Activated CD8-positive, alpha-beta T cell treated with anti-CD3 and anti-CD28 coated beads, Interleukin-2, amount 10 ng/mL, durations not matched to agents 7 days and 5 days (primary cell): ENCODE measurements at places on chromosomes 13 and 19.
A peak's percentile ranks its signal among the peaks of the same experiment; 100 is the strongest.

GRCh38 chr19:34832581-34833112, 59.6 kb upstream of the ZNF599 start:
- DNase-seq = no peak

DNA sequence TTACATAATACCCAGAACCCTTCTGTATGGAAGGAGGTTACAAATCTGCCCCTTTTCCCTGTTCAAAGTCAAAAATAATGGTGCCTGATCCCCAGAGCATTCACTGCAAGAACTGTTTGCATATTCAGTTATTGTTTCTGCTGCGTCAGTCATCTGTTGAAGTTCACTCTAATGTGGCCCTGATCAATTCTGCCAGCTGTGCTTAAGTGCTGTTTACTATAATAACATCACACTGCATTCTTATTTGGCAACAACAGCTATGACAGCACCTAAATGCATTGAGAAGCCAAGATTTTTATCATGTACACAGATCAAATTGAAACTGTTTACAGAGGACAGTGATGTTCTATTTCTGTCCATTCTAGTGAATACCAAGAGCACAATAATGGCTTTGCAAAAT, 115.9 kb downstream of the DACH1 start:
- DNase-seq = no peak

DNA sequence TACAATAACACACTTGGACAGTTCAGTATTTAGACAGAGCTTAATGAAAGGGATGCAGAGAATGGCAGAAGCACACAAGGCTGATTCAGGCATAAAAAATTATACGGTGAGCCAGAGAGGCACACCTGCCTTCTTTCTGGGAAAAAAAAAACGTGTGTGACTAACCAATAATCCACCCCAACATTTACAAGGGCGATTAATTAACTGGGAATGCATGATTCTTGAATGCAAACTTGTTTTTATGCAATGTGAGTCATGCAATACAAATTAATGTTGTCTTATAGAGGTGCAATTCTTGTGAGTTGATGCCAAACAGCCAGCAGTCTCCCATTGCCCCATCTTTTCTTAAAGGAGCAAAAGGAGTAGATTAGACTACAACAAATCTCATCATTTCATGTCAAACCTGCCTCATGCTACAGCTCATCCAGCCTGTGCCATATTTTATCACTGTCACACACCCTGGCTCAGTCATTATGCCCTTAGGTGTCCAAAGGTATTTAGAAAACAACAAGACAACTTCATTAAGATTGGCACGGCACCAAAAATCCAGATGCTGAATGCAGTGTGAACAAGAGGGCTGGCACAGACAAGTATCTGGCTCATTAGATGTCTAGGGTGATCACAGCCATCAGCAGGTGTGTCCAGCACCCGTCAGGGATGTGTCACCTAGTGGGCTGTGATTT, 721.1 kb downstream of the EFNB2 start:
- DNase-seq = no peak

DNA sequence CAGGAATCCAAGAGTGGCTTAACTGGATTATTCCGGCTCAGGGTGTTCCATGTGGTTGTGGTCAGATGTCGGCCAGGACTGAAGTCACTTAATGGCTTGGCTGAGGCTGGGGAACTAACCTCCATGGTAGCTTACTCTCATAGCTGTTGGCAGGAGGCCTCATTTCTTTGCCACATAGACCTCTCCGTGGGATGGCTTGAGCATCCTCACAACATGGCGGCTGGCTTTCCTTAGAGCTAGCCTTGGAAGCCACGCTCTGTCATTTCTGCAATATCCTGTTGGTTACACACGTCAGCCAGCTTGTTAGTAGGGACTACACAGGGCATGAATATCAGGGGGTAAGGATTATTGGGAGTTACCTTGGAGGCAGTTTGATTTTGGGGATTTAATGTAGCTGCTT, 5.1 kb downstream of the CRX start:
- no peak for DNase-seq

GRCh38 chr19:950352-951066, 24.7 kb downstream of the ARID3A start:
- DNase-seq = no peak

GRCh38 chr13:34577051-34577450, 365.0 kb upstream of the NBEA start:
- DNase-seq = no peak

GRCh38 chr19:42657556-42657955, 62.8 kb upstream of the CEACAM8 start:
- DNase-seq = no peak

GRCh38 chr13:33213797-33214196, 71.8 kb downstream of the STARD13 start:
- no peak for DNase-seq

- DNase-seq = peak; percentile 74
These were observed 7.1 kb upstream of the DPP9 start for GRCh38 chr19:4730740-4731171.

DNA sequence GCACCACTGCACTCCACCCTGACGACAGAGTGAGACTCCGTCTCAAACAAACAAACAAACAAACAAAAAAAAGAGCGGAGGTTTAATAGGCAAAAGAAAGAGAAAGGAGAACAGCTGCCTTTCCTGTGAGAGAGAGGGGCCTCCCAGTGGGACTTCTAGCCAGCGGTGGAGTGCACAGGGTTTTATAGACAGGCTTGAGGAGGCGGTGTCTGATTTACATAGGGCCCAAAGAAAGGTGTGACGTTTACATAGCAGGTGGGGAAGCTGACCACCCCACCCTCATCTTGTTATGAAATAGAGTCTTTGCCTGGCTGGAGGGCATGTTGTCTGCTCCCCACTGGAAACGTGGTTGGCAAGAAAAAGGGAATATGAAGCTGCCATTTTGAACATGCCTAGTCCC, 106.0 kb upstream of the CSNK1A1L start:
- no peak for DNase-seq

DNA sequence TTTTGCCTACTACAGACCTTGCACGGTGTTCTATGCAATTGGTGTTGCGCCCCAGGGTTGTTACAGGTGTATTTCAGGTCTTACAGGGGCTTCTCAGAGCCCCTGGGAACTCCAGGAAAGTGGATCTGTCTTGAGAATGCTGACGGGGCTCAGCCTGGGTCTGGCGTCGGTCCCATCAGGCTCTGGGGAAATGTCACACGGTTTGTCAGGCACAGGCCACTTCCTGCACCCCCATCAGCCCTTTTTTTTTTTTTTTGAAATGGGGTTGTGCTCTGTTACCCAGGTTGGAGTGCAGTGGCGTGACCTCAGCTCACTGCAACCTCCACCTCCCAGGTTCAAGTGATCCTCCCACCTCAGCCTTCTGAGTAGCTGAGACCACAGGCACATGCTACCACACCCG, 13.2 kb downstream of the CLEC4G start:
- no peak for DNase-seq

- no peak for DNase-seq
These were observed 522.3 kb downstream of the MYO16 start for GRCh38 chr13:109151696-109152095.

DNA sequence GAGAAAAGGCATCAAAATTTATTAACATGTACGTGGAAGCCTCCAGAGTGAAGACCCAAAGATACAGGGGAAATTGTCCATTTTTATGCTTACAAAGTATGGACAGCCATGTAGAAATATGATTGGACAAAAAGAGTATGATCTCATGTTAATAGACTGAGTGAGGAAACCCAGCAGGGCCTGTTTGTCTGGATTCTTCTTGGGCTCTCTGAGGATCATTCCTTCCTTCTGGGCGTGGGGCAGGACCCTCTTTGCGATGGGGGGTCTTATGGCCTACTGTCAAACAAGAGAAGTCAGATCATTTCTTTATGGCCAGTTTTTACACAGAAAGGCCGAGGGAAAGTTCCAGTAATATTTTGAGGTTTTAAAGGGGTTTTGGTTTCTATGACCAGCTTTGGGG, 110.8 kb downstream of the ESD start:
- no peak for DNase-seq

DNA sequence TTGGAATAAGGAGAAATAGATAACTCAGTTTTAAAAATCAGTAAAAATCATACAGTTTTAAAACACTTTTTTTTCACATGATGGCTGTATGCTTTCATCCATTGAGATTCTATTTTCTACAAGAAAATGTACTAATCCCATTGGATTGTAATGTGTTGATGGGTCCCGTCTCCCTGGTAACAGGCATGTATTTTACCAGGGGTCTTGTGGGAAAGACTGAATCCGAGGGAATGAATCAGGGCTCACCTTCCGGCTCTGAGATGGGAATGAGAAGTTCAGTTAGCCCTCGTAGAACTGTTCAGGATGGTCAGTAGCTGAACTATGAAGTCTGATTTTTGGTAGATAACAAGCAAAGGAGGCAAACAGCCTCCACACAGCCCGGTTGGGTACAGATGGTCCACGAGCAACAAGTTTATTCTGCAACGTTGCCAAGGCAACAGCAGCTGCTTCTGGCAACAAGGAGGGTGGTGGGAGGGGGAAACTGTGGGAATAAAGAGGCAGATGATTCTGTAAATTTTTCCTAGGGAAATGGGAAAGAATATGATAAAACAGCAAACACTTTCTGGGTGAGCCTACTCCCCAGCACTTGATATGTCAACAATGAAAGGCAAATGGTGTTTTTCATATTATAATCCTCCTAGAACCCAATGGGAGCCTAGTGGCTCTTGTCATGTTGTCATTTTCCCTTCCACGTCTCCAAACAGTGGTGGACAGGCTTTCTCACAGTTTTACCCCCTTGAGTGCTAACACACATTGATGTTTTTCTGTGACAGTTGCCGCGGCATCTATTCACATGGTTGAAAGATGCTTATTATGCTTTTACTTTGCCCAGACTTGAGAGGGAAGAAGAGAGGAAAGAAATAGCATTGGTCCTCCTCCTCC, 12.4 kb upstream of the SIAH3 start:
- DNase-seq = no peak

DNA sequence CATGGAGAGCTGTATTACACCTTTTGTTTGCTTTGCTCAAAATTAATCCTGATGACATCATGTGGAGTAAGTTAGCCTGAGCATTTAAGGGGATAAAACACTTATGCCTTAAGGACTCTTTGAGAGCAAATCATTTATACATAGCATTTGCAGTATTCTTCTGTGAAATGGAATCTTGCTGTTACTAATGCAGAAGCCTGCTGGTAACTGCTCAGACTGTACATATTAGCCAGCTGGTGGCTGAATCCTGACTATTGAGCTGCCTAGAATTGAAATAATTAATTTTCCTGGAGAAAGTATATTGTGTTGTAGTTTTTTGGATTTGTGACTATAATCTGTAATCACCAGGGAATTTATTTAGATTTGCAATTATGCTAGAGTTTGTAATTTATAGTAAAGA, 363.2 kb downstream of the GPC6 start:
- no peak for DNase-seq

DNA sequence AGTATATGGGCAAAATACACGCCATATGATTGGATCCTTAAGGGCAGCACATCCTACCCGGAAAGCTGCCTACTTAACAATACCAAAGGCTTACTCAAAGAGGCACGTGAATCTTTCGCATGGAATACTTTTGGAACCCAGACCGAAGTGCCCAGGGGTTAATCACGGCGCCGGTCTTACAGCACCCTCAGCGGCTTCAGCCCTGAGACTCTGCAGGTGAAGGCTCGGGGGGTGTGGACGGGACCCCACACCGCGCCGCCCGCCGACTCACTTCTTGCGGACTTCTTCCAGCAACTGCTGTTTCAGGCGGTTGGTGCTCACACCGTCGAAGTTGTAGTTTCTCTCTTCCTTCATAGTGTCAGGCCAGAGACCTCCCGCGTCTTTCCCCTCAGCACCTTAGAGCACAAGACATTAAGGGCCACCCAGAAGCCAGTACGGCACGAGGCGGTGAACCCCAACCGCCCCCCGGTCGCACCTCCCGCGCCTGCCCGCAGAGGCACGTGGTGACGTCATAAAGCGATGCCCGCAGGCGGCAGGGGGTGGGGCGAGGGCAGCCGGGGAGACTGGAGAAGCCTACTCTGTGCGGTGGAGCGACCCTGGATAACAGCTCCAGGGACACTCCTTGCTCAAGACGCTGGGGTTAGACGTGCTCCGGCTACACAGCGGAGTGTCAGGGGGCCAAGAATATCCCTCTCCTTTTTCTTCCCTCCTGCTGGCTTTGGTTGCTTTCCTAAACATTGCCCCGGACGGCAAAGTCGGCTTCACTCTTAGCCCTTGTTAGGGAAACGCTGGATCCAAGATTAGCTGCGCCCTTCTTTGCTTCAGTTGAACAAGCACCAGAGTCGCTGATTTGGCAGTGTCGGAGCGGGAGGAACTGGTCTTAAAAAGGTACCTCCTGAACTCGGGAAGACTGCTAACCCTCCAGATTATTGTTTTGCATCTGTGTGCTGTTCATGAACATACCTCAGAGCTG, at the start of gene CCDC169:
TSS of gene CCDC169 (minus strand) at position 449 of the 973 bp plus-strand sequence. CDS start at position 354, 95 bp downstream.
- DNase-seq = peak; percentile 63

DNA sequence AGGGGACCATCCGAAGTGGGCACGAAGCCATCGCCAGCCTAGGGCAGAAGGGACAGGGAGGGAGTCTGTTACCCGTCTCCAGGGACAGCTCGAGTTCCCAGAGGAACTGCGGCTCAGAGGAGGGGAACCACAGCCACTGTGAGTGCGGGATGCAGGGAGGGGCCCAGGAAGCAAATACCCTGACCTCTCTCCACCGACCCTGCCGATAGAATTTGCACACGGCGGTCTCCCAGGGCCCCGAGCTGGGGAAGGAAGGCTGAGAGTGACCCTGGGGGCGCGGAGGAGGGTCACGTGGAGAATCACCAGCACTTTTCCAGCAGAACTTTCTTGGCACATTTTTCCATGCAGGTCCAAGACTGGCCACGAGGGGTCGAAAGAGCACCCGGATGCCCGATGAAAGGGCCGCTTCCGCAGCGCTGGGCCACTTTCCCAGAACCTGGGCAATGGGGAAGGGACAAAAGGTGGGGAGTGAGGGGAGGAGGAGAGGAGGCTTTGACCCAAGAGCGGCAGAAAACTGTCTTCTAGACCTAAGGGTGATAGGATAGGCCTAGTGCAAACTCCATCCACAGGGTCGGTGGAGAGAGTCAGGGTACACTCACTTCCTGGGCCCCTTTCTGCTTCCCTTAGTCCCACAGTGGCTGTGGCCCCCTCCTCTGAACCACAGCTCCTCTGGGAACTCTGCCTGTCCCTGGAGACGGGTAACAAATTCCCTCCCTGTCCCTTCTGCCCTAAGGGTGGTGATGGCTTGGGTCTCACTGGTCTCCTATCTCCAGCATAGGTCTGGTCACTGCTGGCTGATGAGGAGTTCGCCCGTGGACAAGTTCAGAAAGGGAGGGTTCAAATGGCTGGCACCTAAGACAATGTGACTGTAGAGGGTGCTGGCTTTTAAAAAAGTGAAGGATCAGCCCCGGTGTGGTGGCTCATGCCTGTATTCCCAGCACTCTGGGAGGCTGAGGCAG, 5.3 kb upstream of the GPR4 start:
- peak; percentile 48 for DNase-seq

DNA sequence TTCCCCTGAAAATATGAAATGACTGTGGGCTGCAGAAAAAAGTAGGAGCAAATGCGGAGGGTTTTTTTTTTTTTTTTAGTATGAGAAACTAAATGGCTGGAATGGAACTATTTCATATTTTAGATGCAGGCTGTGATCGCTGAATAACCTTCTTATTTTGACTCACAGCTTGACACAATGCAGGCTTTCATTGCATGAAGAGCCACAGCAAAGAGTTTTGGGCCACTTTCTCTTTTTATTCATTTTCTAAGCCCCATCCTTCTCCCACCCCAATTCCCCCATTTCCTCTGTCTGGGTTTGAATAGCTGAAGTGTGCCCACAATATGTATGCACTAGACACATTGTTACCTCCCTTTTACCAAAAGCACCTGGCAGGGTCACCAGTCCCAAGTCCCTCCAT, 125.9 kb downstream of the COG6 start:
- DNase-seq = no peak

- no peak for DNase-seq
These were observed 14.7 kb downstream of the ATP12A start for GRCh38 chr13:24694907-24695306.
